ENCODE measurements at places on chromosomes 7 and 10.
A peak's percentile ranks its signal among the peaks of the same experiment; 100 is the strongest.

DNA sequence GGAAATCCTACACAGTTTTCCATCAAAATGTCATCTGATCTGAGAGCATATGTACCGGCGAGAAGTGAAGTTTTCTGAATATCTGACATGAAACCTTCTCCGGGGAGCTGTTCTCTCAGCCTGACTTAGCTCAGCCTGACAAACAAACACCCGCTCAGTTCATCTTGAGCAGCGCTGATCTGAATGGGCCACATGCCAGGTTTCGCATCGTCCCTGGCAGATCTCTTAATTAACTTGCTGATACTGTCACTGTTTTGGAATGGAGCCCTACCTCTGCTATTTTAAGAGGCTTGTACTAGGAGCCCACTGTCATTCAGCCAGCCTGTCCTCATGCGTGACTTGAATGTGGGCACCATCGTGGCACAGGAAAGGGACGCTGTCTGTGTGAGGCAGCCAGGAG is 109.2 kb downstream of the STRA8 start:
- no peak for DNase-seq

DNA sequence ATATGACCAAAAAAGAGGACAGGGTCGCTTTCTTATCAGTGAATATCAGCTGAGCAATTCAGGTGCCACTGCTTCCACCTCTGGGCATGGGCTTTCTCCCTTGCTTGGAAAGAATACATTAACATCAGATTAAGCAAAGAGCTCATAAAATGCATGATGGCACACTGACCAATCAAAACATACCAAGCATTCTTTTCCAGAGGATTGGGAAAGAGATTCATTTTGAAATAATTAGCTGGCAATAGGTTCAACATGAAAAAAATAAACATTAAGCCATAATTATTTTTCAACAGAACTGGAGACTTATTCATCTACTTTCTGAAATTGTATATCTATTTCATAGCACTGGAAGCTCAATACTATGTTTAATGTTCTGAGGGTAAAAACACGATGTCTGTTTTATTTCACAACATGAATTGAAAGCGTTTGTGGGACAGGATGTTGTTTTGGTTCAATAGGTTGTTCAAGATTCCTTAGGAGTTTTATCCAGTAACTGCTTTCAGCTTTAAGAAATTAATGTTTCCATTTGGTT is 53.2 kb downstream of the TFAM start:
- peak; percentile 28 for DNase-seq

GRCh38 chr10:86355571-86356038 is 11.0 kb downstream of the GRID1 start:
- DNase-seq: no peak

GRCh38 chr7:130274983-130275591 is 8.4 kb downstream of the CPA2 start:
- no peak for DNase-seq

- DNase-seq: peak; percentile 90
Observed at GRCh38 chr7:117230276-117231046, 92.4 kb downstream of the WNT2 start.

- peak; percentile 86 for DNase-seq
Observed at GRCh38 chr10:95333997-95334804, 43.4 kb upstream of the PDLIM1 start.

DNA sequence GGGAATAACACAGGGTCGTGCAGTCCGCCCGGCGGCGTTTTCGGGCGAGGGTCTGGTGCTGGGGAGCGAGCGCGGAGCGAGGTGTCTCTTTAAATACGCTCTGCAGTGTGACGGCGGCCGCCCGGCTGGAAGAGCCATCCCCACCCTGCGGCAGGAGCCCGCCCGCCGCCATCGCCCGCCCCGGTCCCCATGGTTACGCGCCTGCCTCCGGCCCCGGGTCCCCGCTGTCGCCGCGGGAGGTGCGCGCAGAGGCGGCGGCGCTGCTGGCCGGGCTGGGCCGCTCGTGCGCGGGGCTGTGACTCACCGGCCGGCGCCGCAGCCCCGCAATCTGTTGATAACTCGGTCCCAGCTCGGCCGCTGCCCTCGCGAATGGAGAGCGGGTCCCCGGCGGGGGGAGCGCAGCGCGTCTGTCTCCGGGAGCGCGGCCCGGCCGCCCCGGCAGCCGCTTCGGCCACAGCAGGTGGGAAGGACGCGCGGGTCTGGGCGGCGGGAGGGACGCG is at the start of gene ADGRA1:
Gene ADGRA1, plus strand, starts transcription at position 246 of the 500 bp plus-strand sequence. CDS start 986 bp downstream, outside the sequence.
- no peak for DNase-seq

All from non-pigmented ciliary epithelial cell (primary cell).